ENCODE measurements at places on chromosomes 5 and 9.

- no peak for DNase-seq
Measured at GRCh38 chr5:119409235-119409815, 43.0 kb upstream of the HSD17B4 start.

DNA sequence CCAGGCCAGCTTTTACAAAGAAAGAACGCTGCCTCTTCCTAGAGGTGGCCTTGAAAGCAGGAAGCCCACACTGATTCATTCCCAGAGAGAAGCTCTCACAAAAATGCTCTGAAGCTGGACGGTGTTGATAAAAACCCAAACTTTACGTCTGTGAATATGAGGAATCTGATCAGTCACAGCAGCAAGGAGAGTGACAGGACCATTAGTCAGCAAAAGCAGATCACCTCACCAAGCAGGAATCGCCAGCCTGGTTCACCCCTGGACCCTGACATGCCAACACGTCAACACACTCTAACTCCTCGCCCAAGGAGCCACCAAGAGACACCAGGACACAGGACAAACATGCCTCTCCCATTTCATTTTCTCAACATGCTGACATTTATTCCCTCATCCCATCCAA lies 70.6 kb upstream of the ZNF622 start:
- no peak for DNase-seq

- DNase-seq = no peak
Measured at GRCh38 chr9:79630521-79631403, 59.0 kb downstream of the TLE4 start.

DNA sequence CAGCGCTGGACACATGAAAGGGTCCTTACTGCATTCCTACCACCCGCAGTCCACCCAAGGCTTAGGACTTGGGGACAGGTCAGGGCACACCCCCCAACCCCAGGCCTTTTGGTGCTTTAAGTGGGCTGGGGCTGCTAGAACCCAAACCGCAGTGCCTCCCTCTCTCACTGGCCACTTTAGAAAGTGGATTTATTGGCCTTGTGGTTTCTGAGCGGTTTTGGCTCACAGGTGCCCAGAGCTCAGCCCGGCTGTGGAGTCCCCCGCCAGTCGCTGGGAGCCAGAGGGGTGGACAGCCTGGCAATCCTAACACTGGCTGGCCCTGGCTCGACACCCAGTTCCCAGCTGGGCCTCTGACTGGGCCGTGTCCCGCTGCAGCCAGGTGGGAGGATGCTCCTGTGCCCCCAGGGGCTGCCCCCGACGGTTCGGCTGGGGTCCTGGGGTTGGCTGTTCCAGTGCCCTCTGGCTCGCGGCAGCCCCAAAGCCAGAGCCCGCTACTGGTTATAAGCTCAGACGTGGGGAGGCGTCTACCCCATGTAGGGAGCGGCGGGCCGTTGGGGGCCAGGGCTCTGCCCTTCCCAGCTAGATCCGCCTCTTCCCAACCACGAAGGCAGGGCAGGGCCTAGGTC lies 65.2 kb upstream of the RNU6ATAC start:
- no peak for DNase-seq

DNA sequence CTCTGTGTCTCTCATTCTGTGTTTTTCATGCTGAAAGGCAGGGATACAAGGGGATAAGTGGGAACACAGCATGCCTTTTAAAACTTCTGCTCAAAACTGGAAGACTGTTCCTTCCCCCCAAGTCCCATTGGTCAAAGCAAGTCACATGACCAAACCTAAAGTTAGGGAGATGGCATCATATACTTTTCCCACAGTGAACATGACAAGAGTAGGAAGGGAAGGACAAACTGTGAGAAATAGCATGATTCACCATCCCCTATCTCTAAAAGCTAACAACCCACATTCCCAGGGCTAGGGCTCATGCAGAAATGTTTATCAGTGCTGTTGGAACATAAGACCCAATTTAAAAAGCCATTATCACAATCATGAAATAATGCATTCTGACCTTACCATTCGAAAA lies 24.2 kb upstream of the SHISAL2B start:
- peak; percentile 85 for DNase-seq

DNA sequence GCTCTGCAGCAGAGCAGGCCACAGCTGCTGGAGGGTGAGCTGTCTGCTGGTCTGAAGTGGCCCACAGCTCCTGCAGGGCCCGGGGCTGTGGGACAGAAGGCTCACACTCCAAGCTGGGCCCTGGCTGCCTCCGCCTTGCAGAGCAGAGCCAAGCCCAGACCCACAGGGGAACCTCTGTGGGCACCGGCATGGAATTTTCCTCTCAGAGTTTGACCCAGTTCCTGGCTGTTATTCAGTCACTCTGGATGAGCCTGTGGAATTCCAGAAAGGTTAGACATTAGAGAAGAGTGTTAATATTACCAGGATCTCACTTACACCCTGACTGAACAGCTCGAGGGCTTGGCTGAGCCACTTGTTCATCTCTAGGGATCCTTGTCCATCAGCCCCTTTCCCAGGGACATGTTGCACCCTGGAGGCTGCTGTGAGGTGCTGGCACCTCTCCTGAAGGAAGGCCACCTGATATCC lies 17.5 kb downstream of the IL9 start:
- no peak for DNase-seq

DNA sequence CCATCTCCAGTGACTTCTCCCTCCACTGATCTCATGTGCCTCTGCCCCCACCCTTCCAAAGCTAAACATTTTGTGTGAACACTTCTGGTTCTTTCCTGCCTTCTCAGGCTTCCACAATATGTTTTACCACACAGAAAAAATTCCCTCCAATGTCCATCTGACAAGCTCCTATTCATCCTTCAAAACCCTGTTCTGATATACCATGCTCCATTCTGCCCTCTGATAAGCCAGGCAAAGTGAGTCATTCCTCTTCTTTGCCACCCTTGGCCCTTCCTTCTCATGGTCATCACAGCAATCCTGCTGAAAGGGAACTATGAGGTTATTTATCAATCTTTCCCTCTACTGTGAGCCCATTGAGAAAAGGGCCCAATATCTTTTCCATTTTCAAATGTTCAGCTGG lies 97.6 kb downstream of the BARX1 start:
- no peak for DNase-seq

GRCh38 chr9:2469681-2470221 lies 151.8 kb upstream of the VLDLR start:
- peak; percentile 28 for DNase-seq

GRCh38 chr9:72540348-72540873 lies 19.0 kb downstream of the TMC1 start:
- peak; percentile 48 for DNase-seq

DNA sequence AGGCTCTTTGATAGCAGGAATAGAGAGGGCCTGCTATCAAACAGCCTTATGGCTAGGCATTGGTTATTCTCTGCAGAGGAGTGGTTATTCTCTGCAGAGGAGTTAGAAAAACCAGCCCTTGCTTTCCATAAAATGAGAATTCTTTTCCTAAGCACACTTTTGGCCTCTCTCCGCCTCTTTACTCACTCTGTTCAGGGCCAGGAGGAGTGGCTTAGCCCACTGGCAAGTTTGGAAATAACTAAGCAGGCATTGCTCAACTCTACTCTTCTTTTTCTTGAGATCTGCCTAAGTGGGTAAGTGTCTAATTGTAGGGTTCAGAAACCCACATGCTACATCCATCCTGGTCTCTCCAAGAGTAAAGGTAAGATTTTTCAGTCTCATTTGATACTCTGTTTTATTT lies 341.7 kb downstream of the KIAA0825 start:
- DNase-seq = no peak

DNA sequence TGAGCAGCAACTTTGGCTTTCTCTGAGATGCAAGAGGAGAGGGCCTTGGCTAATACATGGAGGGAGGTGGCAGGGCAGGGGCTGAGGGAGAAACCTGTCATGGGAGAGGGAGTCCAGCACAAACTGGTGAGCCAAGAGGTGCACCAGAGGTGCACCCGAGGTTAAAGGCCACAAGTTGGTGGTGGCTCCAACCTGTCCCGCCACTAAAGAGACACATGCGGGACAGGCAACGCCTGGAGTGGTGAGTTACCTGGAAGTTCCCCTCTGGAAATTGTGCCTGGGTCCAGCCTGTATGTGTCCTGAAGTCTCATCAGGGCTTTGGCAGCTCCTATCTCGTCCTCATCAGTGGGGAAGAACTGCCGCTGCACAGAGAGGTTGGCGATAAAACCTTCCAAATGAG lies 14.0 kb downstream of the P4HA2 start:
- DNase-seq = no peak

GRCh38 chr5:133245191-133246052 lies 193.6 kb downstream of the HSPA4 start:
- DNase-seq = peak; percentile 92

DNA sequence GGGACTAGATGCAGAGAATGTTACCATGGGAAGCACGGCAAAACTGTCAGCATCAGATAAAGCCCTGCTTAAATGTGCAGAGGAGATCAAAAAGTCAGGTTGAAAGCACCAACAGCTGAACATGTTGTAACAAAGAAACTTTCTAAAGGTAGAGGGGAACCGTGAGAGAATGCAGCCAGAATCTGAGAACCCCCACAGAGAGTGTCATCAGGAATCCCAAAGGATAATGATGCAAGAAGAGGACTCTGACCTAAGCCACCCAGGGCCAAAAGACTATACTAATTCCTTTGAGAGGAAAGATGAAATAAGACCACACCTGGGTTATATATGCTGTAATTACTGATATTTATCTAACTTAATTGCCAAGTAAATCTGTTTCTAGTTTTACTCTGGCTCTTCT lies 116.6 kb downstream of the PCSK1 start:
- no peak for DNase-seq

- no peak for DNase-seq
Measured at GRCh38 chr5:97453263-97453662, 270.2 kb upstream of the RIOK2 start.

- DNase-seq = no peak
Measured at GRCh38 chr9:9202276-9202675, 1402.7 kb upstream of the DMAC1 start.
